C1 segment of cervical spinal cord (tissue), 14 donors: ENCODE measurements at places on chromosomes 4 and X.

DNA sequence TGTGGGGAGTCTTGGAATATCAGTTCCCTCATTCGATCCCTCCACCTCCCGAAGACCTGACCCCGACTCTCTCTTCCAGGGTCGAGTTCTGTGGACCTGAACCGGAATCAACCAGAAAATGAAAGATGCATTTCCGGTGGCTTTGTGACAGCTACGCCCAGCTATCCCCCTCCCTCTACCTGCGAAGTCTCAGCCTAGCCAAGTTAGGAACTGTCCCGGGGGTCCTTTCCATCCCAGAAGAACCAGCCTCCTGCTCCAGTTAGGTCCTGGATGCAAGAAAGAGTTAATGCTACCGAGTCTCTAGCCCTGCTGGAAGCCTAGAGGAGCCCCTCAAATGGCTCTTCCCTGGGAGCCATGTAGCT lies 13.4 kb upstream of the ETDC start:
- no peak for DNase-seq

DNA sequence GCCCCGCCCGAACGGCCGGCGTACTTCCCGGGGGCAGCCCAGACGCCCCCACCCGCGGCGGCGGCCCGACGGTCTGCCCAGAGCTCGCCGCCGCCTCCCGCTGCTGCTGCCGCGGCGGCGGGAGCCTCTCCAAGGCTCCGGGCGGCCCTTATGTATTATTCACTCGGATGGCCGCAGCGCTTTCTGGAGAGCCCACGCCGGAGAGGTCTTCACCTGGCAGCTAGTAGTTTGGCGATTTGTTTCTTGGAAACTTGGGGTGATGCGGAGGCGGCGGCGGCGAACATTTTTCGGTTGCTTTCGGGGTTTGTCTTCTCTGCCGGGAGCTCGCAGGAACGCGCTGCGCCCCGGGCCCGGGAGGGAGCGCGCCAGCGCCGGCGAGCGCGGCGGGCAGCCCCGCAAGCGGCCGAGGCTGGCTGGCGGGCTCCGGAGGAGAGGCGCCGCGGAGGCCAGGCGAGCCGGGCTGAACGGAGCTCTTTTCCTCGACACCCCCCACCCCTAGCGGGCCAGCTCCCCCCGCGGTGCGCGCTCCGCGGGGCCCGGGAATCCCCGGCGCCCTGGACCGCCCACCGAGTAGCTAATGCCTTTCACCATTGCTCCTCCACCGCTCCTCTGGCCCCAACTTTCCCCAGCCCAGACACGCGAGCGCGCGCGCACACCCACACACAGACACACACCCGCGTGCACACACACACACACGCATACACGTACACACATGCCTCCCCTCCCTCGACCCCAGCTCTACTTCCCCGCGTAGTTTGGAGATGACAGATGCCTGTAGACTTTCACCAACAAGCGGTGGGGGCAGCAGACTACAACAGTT lies 113.5 kb downstream of the DHX15 start:
- no peak for DNase-seq

DNA sequence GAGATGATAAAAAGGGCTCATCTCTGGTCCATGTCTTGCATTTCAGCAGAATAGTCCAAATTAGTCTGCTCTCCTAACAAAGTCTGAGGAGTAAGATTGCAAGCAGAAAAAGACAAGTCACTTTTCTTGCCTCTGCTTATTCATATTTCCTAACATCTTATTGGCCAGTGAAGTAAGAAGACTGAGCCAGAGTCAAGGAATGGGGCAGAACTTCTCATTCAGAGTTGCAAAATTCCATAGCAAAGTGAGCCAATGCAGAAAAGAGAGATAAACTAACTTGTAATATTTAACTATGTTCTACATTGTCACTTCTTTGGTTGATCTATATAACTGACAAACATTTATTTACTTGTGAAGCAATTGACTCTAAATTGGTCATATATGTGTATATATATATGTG lies 2304.0 kb downstream of the ARAP2 start:
- DNase-seq: no peak

GRCh38 chr4:96260064-96260682 lies 420.3 kb downstream of the PDHA2 start:
- DNase-seq: no peak

GRCh38 chrX:102976286-102976685 lies 39.2 kb downstream of the RAB40AL start:
- no peak for DNase-seq

- DNase-seq: no peak
Measured at GRCh38 chr4:114368751-114369150, 229.9 kb upstream of the UGT8 start.

- peak; percentile 26 for DNase-seq
Measured at GRCh38 chr4:185566972-185567371, 31.7 kb upstream of the PDLIM3 start.

GRCh38 chr4:14143892-14144291 lies 516.4 kb upstream of the BOD1L1 start:
- no peak for DNase-seq

DNA sequence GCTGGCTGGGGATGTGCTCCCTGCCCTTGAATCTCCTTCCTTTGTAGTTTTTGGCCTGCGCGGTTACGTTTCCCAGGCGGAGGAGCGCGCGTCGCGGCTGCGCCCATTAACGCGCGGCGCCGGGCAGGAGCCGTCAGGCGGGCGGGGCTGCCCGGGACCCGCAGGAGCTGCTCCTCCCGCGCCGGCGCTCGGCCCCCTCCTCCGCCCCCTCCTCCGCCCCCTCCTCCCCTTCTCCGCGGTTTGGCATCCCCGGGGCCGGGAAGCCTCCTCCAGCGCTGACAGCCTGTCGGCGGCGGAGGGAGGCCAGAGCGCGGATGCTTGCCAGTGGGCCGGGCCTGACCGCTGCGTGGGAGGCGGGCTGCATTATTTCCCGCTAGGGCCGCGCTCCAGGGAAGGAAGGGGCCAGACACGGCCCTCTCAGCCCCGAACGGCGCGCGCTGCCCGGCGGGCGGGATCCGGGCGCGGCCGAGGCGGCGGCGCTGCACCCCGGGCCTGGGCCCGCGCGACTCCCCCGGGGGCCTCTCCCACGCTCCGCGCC lies at the start of gene DCLK2:
TSS of gene DCLK2 (plus strand) at position 405 of the 538 bp plus-strand sequence. CDS start 583 bp downstream, outside the sequence.
- DNase-seq: peak; percentile 72

DNA sequence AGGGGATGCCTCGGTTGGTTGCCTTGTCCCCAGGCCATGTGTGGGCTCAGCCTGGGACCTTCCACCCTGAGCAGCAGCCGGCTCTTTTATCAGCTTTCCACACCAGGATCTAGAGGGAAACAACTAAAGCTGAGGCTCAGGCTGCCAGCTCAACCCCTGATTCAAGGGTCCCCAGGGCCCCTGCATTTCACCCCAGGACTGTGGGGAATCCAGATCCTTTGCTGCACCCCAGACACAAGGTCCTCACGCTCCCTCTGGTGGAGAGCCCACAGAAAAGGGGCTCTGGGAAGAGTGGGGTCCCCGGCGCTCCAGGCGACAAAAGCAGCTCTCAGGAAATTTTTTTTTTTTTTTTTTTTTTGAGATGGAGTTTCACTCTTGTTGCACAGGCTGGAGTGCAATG lies 64.3 kb downstream of the ZFYVE28 start:
- DNase-seq: no peak

- DNase-seq: peak; percentile 12
Measured at GRCh38 chrX:107629540-107629909, 1.2 kb downstream of the PRPS1 start.

GRCh38 chrX:25343060-25343459 lies 327.3 kb upstream of the ARX start:
- no peak for DNase-seq

DNA sequence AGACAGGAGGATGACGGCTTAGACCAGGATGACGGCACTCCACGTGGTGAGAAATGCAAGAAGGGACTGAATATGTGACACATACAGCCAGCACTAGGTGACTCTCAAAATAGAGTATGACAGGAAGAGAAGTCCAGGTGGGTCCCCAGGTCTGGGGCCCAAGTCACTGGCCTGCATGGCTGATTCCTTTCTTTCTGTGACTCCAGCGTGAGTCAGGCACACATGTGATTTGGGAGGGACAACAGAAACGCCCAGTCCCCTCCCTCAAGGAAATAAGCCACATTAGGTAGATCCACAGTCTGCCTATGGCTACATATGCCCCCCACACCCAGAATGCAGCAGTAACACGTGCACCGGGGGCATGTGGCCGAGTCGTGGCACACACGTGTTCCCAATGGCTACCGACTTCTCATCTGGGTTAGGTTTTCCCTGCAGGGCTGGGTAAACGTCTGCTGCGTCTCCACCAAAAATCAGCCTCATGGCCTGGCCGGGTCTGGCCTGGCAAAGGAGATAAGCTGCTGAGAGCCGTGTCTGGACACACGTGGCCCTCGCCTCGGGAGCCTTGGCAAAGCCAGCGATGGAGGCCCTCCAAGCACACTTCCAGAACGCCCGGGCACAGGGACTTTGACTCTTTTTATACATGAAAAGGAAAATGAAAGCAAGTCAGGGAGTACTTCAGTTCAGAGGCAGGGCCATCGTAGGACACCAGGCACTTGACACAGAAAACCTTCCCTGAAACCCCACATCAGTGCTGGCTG lies 19.3 kb downstream of the SEL1L3 start:
- DNase-seq: no peak

GRCh38 chr4:85725721-85726170 lies 250.8 kb downstream of the ARHGAP24 start:
- DNase-seq: no peak

DNA sequence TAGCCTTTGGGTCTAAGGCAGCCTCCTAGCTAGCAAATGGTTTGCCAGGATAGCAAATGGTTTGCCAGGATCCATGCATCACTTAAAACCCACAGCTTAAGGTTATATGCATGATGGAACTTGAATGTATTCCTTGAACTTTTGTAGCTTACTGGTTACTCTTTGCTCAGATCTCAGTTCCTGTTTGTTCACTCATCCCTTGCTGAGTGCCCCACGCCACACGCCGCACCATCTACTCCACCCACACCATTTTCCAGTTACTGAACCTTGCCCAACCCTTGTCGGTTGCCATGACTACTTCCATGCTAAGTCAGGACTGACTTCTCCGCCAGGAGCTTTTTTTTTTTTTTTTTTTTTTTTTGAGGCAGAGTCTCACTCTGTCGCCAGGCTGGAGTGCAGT lies 29.5 kb upstream of the XIAP start:
- DNase-seq: no peak

- DNase-seq: no peak
Measured at GRCh38 chr4:964346-965025, 8.9 kb downstream of the DGKQ start.

DNA sequence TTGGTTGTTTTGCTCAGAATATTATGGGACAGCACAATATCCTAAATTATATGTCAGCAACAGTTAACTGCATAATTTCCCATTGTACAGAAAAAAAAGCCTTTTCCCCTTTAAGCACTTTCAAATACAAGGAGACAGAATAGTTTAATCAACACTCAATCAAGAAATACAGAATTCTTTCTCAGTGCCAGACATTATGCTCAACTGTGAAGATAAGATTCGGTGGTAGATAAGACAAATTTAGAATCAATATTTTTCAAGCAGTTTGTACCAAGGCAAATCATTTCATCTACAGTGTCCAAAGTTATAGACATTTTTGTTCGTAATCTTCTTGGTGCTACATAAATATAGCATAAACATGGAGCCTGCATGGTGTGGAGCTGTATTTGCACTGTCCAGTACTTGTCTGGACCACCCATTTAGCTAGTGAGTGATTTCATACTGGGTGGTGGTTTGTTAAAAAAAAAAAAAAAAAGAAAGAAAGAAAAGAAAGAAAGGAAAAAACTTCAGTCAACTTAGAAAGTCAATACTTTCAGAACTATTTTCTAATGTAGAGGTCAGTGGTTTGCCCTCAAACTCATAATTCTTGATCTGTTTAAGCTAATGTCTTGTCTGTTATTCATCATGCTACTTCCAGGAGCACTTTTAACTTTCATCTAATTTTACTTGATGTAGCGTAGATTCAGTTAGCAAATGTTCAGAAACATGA lies 522.9 kb downstream of the FAT4 start:
- no peak for DNase-seq

- no peak for DNase-seq
Measured at GRCh38 chr4:37109756-37110155, 134.8 kb upstream of the NWD2 start.

DNA sequence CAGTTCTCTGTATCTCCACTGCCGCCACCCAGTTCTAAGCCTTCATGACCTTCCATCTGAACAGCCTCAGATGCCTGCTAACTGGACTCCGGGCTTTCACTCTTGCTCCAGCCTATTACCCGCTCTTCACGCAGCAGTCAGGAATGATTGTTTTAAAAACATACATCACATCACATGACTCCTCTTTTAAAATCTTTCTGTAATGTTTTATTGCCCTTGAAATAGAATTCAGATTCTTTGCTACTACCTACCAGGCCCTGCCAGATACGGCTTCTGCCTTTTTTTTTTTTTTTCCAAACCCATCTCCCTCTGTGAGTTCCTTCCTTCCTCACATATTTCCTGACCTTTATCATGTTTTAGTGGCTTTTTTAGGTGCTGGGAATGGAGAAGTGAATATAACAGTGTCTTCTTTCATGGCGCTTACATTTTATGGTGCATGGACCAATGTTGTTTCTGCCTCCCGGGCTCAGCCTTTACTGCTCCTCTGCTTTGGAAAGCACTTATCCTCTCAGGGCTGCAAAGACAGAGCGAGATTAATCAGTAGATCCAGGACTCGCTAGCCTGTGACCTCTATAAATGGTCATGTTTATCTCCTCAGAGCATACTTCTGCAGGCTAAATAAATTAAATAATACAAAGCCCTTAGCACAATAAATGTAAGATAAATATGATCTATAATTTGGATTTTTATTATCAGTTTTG lies 58.0 kb downstream of the FBXO8 start:
- DNase-seq: no peak

- DNase-seq: no peak
Measured at GRCh38 chrX:31550158-31550557, 478.3 kb upstream of the FTHL17 start.

DNA sequence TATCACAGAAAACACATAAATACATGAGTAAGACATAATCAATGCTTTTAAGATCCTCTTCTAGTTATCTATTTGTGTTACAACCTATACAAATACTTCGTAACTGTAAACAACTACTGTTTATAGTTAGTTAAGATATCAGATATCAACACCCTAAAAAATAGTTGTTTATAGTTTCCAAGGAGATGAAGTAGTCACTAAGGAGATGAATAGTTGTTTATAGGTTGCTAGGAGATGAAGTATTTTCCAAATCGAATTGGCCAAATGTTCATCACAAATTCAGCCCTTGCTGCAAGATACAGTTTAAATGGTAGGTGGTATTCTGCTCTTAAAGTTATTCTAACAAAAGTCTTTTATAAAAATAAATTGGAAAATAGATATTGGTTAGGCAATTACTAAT lies 618.2 kb upstream of the PCDH10 start:
- no peak for DNase-seq
